ENCODE measurements at places on chromosomes 11 and 22. TPM values are rescaled to one million over a fixed set of nuclear protein-coding genes. Genes with fewer than 3 reads are reported as not detected.

GRCh38 chr11:35866601-35867000 is 77.3 kb upstream of the LDLRAD3 start:
- DNase-seq, result no peak

GRCh38 chr11:13324709-13325108 is 47.1 kb downstream of the BMAL1 start:
- DNase-seq, result no peak

DNA sequence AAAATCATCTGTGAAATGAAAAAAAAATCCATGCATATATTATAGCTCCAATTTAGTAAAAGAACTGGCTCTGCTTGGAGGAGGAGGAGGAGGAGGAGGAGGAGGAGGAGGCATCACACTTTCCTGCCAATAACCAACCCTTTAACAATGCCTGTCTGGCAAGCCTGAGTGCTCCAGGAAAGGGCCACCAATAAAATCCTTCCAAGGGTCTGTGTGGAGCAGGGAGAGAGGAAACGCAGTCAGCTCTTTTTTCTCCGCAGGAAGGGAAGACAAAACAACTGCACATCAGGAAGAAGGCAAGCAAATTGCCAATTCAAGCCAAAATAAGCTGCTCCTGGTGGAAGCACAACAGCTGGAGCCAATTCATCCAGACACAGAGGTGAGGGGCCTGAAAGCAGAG is 139.0 kb downstream of the KCNC1 start:
- DNase-seq, result no peak

- DNase-seq, result no peak
Observed at GRCh38 chr11:10462746-10463300, 7.8 kb downstream of the AMPD3 start.

DNA sequence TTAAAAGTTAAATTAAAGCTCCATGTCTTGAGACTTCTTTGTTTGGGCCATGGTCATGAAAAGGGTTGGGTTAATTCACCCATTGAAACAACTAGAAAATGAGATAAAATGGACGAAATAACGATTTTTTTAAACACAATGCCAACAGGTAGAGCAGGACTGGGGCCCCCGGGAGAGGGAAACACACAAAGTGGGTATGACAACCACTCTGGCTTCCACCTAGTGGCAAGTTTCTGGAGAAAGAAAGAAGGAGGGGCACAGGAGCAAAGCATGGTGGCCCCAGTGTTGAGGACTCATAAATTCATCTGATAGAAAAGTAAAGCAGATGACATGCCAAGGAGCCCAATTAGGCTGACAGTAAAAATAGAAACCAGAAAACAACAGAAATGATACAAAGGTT is 68.4 kb downstream of the MYEOV start:
- no peak for DNase-seq

GRCh38 chr11:117437041-117437790 is 109.6 kb downstream of the CEP164 start:
- no peak for DNase-seq

- DNase-seq, result no peak
Observed at GRCh38 chr11:119637481-119637880, 91.5 kb downstream of the NECTIN1 start.

DNA sequence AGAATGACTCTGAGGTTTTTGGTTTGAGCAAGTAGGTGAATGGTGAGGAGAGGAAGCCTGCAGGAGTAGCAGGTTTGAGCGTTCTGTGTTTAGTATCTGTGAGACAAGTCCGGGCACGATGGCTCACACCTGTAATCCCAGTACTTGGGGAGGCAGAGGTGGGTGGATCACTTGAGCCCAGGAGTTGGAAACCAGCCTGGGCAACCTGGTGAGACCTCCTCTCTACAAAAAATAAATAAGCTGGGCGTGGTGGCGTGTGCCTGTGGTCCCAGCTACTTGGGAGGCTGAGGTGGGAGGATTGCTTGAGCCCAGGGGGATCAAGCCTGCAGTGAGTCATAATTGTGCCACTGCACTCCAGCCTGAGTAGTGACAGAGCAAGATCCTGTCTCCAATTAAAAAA is 9.7 kb upstream of the CENATAC start:
- no peak for DNase-seq

DNA sequence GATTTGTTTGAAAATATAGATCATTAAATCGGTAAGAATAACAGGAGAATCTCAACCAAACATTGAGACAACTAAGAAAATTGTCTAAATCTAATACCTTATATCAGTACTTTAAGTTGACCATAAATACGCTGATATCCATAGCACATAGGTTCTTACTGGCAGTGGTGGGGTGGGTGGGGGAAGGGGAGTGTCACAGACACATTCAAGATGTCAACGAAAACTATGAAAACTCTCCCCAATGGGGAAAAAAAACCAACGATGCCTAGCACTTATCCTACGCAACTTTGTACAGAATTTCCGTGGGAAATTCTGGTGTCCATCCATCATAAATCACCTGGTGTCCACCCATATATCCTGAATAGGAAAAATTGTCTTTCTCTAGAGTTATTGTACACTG is 6.2 kb downstream of the GRAP2 start:
- no peak for DNase-seq

- DNase-seq, result no peak
Observed at GRCh38 chr11:870127-870413, 27.4 kb downstream of the TSPAN4 start.

- DNase-seq, result no peak
Observed at GRCh38 chr11:86941077-86941870, 13.9 kb downstream of the FZD4 start.

DNA sequence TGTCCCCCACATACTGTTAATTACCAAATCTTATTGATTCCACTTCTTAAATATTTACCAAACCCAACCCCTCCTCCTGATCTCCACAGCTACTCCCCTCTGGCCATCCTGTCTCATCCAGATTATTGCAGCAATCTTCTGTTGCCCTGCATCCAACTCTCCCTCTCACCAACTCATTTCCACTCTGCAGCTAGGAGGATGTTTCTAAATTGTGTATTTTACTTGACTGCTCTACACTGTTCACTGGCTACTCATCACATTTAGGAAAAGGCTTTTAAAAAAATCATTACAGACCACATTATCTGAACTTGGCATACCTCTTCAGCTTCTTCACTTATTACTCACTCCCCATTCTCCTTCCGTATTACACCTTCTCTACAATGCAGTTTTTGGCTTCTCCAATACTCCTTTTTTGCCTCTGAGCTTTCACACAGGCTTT is 117.9 kb downstream of the ATG16L2 start:
- no peak for DNase-seq

DNA sequence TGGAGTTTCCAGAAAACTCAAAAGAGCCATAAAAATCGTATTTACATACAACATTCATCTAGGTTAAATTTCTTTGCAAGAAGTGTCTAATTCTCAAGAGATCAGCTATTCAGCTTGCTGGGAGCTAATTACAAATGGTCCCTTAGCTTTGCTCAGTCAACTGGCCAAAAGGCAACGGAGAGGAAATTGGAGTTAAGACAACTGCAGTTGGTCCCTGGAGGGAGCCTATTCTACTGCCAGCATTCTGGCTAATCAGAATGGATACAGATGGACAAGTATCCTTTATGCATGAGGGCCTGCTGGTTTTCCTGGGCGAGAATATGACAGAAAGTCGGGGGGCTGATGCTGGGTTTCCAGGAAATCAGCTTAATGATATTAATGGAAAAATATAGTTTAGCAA is 45.5 kb downstream of the KCNJ1 start:
- DNase-seq, result no peak

- no peak for DNase-seq
Observed at GRCh38 chr11:2750682-2751522, 51.1 kb upstream of the KCNQ1OT1 start.

DNA sequence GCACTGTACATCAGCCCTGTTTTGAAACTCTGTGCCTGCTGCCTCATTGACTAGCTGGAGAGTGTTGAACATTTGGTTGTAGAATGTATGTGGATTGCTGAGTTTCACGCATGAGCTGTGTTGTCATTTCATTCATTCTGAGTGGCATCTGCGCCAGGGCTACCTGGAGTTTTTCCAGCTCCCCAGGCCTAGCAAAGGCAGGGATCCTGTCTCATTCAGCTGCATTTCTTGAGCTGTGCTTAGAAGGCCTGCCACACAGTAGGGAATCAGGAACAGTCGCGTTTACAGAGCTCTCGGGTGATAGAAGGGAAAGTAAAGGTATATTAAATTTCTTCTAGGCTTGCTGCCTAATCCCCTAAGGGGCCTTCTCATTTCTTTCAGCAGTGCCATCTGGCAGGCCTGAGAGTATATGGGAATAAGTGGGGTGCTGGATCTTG is 44.3 kb downstream of the PTPRJ start:
- no peak for DNase-seq

- DNase-seq, result no peak
Observed at GRCh38 chr11:92224407-92225124, at the start of gene FAT3. FAT3 (plus strand) TSS chr11:92224818; CDS start chr11:92352113, 127,295 bp downstream.

DNA sequence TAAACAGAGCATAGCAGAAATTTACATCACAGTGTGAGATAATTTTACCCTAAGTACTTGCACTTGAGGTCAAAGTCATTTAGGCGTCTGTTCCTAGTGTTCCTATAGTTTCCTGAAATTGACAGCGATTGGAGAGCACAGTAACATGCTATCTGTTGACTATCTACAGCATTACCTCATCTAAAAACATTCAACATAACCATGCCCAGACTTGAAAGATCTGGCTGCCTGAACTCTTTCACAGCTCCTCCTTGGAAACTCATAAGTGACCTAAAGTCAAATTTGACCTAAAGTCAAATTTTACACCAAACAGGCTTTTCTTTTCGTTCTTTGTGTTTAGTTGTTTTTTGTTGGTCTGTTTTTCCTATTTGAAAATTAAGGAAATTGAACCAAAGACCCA is 233.8 kb upstream of the UBASH3B start:
- DNase-seq, result no peak

DNA sequence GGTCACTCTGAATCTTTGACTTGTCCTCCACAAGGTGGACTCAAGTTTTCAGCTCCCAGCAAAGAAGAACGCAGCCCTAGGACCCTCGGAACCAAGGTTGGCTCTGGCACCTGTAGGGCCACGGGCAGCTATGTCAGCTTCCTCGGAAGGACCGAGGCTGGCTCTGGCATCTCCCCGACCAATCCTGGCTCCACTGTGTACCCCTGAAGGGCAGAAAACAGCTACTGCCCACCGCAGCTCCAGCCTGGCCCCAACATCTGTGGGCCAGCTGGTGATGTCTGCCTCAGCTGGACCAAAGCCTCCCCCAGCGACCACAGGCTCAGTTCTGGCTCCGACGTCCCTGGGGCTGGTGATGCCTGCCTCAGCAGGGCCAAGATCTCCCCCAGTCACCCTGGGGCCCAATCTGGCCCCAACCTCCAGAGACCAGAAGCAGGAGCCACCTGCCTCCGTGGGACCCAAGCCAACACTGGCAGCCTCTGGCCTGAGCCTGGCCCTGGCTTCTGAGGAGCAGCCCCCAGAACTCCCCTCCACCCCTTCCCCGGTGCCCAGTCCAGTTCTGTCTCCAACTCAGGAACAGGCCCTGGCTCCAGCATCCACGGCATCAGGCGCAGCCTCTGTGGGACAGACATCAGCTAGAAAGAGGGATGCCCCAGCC is 2.2 kb downstream of the INPP5J start:
- no peak for DNase-seq

DNA sequence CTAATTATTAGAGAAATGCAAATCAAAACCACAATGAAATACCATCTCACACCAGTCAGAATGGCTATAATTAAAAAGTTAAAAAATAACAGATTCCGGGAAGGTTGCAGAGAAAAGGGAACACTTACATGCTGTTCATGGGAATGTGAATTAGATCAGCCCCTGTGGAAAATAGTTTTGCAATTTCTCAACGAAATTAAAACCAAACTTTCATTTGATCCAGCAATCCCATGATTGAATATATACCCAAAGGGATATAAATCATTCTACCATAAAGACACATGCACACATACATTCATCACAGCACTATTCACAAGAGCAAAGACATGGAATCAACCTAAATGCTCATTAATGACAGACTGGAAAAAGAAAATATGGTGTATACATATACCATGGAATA is 32.5 kb downstream of the NOX4 start:
- DNase-seq, result no peak

- no peak for DNase-seq
Observed at GRCh38 chr11:33934450-33934849, 42.6 kb upstream of the LMO2 start.

GRCh38 chr11:92941676-92942571 is 27.5 kb upstream of the MTNR1B start:
- peak; percentile 65 for DNase-seq

DNA sequence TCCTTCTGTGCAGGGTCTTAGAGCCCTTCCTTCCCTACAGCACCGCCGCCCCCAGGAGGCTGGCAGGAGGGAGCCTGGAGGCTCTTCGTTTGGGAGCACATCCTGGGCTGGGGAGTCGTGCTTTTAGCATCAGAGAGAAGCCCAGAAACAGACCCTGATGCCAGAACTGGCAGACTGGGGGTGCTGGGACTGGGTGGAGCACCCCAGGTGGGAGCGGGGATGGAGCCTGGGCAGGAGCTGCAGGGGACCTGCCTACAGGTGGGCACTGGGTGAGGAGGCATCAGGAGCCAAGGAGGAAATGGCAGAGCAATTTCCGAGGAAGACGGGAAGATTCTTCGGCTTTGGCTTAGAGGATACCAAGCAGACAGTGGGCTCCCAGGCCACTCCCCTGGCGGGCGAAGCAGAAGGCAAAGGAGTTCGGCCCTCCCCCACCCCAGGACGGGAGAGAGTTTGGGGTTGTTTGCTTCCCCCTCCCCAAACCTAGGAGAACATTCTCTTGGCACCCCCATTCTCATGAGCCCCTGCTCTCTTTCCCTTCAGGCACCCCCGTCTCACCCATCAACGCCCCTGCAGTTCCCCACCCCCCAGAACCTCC is 1.1 kb downstream of the SYT7 start:
- DNase-seq, result no peak

GRCh38 chr11:61171907-61172306 is 10.7 kb upstream of the VPS37C start:
- DNase-seq, result peak; percentile 59

DNA sequence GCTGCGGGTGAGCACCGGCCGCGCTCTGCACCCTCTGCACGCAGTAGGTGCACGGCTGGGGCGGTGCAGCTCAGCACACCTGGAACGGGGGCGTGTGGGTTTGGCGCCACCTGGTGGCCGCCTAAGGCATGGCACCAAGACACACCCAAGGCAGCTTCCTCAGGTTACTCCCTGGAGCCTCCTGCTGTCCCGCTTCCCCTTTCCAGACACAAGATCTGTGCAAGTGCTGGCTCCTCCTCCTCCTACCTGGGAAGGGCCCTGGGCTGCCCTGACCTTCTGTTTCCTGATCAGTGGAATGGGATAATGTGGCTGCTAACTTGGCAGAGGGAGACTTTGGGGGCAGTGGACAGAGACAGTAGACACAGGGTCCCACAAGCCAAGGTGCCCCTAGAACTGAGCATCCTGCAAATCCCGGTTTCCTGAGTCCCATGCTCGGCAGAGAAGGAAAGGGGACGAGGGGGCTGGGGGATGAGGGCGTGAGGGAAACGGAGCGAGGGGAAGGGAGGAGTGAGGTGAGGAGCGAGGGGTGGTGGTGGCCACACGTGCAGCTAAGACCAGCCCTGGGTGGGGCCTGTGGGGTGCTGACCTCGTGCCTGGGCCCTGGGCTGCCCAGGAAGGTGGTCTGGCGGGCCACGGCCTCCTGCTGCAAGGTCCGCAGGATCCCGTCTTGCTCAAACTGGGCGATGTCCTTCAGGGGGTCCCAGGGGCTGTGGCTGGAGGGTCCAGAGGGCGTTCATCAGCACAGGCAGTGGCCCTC is 34.8 kb upstream of the CARS1 start:
- peak; percentile 69 for DNase-seq

ZNF215 gene
- total RNA-seq, result 2.7 TPM

CASP1 gene
- total RNA-seq, result 13.5 TPM

MRGPRX4 gene
- not detected for total RNA-seq

MUC2 gene
- total RNA-seq, result not detected

OR6A2 gene
- 2.4 TPM for total RNA-seq

RTN4RL2 gene
- 0.27 TPM for total RNA-seq

RAB3IL1 gene
- total RNA-seq, result 0.54 TPM

LPXN gene
- 11.0 TPM for total RNA-seq

OR52I1 gene
- total RNA-seq, result not detected
